ENCODE measurements at places on chromosomes 5 and 9.

- no peak for DNase-seq
Observed at GRCh38 chr5:130189961-130190360, 285.7 kb downstream of the CHSY3 start.

DNA sequence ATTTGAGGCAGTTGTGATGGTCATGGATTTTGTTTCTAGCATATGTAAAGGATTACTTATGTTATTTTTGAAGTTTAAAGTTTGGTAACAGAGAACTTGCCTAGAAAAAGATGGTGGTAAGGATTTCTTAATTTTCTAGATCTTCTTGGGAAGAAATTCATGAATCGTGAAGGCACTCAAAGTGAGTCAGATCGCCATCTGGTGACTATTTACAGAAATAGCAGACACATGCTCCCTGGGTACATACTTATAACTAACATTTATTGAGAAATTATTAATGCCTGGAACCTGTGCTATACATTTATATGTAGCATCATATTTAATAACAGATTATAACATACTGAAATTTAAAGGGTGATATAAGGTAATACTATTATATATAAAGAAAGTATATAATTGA is 299.7 kb downstream of the IZUMO3 start:
- DNase-seq, result no peak

DNA sequence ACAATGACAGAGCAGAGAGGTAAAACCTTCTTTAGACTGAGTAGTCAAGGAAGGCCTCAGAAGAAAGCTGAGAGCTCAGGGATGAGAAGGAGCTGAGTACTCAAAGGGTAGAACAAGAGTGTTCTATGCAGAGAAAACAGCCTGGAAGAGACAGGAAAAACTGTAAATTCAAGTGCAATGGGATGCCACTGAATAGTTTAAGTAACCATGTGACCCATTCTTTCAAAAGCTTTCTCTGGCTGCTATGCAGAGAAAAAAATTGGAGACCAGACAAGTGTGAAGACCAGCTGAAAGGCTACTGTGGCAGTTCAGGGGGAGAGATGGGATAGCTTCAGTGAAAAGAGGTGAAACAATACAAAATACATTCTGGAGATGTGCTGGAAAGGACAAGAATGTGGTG is 61.3 kb upstream of the RNF38 start:
- DNase-seq, result no peak

DNA sequence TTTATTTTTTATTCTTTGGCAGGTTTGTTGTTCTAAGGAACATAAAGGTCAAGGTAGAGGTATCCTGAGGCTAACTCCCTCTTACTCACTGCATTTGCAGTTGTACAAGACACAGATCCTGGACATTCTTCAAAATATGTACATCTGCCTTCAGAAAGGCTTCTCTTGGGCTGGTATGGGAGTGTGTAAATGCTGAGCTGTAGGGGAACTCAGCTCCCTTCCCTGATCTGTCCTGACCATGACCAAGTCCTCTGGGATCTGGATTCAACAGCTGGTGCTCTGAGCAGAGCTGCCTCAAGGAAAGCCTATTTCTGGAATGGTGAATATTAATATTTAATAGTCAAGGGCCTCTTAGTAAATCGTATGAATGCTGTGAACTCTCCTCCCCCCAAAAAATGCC is 117.4 kb downstream of the PRKACG start:
- DNase-seq, result no peak

DNA sequence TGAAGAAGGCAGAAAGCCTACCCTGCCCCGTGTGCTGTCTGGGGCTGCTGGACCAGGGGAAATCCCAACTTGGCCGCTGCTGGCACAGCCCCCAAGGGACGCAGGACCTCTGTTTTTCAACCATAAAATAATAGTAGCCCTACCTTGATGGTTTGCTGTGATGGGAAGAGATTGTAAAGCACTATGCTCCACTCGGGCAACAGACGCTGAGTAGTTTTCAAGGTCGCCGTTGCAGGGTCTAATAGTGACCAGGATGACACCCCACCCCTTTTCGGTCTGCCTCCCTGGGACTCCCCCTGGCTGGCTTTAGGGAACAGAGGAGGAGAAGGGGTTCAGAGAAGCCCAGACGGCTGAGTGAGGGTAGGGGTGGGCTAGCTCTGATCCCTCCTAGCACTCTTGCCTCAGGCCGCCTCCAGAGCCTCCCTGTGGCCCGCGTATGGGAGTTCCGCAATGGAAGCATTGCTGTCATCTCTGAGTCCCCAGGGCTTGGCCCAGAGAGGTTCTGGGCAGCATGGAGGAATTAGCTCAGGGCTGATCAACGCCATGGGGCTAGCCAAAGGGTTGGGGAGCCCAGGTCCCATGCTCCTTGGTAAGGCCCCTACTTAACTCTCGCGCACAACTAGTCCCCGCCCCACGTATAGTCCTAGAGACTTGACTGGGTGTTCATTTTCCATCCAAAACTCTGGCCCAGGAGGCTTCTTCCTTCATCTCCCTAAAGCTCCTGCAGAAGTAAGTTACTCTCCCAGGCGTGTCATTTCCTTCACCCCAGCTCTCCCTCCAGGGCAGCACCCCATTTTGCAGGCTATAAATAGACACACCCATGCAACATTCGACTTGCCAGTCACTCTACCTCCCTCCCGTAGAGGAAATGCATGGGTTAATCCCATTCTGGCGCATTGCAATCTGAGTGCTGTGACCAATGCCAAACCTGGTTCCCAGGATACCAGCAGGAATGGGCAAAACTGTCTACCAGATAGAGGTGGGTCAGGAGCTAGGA is 1.1 kb upstream of the IRF1 start:
- no peak for DNase-seq

- no peak for DNase-seq
Observed at GRCh38 chr9:90789408-90789807, 12.2 kb upstream of the SYK start.

DNA sequence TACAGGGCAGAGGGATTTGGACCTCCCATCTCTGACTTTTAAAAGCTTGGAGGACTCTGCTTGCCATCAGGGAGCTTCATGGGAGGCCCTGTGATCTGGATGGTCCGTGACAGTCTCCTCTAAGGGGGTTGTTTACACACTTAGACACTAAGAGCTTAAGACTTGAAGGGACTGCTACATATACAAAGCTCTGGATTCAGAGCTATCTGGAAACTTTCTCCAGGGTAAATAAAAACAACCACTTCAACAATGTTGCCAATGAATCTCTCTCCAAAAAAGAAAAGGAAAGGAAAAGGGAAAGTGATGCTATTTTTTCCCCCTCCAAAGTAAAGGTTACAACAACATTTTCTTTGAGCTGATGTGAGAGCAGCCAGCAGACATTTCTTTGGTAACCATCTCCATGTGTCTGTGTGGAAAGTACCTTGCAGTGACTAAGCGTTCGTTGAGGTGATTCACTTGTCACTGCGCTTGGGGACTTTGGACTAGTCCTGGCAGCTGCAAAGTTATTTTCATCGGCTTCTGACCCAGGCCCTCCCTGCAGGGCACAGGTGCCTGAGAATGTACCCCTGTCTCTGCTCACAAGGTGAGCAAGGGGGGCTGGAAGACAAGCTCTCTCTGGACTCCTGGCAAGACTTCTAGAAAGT is 262.1 kb upstream of the KLF4 start:
- DNase-seq, result no peak

- DNase-seq, result no peak
Observed at GRCh38 chr9:14597171-14597799, 95.9 kb downstream of the ZDHHC21 start.

All from activated CD8-positive, alpha-beta memory T cell treated with anti-CD3 and anti-CD28 coated beads for 1 hour (primary cell).